NCI-H526 (cell line): ENCODE measurements at places on chromosomes 11 and 22.

GRCh38 chr11:95229993-95230809 lies 801 bp downstream of the SESN3 start:
- DNase-seq: peak; percentile 85

DNA sequence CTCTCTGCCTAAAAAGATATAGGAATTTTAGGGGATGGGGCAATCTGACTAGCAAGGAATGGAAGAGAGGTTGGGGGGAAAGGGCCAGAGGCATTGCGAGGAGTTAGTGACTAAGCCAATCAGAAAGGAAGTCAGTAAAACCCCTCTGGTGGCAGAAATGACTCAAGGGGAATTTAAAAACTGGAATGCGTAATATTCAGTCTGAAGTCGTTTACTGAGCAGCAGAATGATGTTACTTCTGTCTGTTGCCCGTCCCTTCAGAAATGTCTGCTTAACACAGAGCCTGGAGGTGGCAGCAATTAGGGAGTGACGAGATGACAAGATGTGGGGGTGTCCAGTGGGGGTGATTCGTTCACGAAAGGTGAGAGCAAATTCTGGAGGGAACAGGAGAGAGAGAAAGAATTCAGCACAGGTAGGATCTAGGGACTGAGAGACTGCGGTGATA lies 107.7 kb upstream of the CLMP start:
- DNase-seq: no peak

DNA sequence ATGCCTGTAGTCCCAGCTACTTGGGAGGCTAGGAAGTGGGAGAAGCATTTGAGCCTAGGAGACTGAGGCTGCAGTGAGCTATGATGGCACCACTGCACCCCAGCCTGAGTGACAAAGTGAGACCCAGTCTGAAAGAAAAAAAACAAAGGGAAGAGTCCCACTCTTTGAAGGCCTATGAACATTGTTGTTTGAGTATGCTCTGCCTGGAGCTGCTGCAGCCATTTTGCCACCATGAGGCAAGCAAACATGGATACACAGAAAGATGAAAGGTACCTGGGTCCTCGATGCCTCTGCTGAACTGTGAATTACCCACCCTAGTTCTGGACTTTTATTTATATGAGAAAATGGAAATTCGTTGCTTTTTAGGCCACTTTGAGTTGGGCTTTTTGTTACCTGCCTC lies 19.7 kb upstream of the TSPAN18 start:
- DNase-seq: no peak

- DNase-seq: no peak
Observed at GRCh38 chr22:20965104-20965887, 1.8 kb upstream of the AIFM3 start.

DNA sequence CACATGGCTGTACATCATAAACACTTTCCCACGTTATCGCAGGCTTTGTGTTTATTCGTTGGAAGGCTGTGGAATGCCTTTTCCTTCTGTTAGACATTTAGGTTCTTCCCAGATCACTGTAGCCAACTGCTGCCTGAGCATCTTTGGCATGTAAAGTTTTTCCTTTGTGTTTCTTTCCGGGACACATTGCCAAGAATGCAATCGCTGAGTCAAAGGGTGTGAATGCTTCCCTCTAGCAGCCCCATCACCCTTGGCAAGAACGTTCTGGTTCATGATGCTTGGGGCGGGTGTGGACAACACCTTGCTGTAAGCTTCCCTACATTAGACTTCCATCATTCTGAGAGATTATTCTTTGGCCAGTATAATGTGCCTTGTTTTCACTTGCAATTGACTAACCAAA lies 136.2 kb downstream of the OSBP2 start:
- no peak for DNase-seq

DNA sequence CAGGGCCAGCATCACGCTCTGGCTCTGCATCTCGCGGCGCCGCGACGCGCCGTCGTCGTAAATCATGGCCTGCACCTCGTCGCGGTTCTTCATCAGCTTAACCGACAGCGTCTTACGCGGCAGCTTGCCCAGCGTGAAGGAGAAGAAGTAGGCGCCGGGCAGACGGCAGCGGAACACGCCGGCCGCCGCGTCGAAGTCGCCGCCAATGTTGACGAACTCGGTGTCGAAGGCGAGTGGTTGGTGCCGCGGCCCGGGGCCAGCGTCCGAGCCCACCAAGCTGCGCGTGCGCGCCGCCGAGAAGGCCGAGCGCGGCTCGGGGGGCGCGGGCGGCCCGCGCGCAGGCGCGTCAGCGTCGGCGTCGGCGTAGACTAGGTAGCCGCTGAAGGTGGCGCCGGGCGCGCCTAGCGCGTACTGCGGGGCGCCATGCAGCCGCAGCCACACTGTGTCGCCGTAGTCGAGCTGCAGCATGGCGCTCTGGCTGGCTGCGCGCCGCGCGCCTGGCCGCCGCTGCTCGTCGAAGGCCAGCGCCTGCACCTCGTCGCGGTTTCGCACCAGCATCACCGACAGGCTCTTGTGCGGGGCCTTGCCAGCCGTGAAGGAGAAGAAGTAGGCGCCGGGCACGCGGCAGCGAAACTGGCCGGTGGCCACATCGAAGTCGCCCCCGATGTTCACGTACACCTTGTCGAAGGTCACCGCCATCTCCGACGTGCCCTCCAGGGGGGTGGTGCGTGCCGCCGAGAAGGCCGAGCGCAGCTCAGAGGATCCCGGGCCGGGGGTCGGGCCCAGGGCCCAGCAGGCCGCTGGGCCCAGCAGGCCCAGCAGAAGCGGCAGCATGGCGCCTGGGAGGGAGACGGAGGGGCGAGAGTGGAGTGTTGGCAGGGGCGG lies 3.7 kb downstream of the FAM180B start:
- DNase-seq: no peak

GRCh38 chr11:21385669-21386440 lies 716.5 kb downstream of the NELL1 start:
- DNase-seq: no peak

- no peak for DNase-seq
Observed at GRCh38 chr22:40414311-40414710, 43.9 kb downstream of the SGSM3 start.

GRCh38 chr22:48748860-48749554 lies 1078.7 kb downstream of the BRD1 start:
- DNase-seq: no peak

DNA sequence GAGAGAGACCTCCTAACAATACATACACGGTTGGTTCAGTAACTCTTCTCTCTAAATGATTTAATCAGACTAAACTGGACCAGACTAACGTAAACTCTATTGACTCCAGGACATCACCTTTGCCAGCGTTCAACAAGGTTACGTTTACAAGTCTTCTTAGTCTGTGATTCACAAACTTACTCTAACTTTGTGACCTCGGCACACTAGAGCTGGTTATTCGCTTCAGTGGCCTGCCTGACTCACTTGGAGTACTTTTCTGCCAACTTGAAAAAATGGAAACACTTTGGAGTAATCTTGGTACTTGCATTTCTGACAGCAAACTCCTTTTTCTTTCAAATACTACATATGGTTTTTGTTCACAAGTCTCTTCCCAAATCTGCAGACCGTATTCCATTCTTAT lies 26.2 kb downstream of the MTMR2 start:
- DNase-seq: no peak

- DNase-seq: no peak
Observed at GRCh38 chr11:26620282-26621045, 48.4 kb upstream of the MUC15 start.

DNA sequence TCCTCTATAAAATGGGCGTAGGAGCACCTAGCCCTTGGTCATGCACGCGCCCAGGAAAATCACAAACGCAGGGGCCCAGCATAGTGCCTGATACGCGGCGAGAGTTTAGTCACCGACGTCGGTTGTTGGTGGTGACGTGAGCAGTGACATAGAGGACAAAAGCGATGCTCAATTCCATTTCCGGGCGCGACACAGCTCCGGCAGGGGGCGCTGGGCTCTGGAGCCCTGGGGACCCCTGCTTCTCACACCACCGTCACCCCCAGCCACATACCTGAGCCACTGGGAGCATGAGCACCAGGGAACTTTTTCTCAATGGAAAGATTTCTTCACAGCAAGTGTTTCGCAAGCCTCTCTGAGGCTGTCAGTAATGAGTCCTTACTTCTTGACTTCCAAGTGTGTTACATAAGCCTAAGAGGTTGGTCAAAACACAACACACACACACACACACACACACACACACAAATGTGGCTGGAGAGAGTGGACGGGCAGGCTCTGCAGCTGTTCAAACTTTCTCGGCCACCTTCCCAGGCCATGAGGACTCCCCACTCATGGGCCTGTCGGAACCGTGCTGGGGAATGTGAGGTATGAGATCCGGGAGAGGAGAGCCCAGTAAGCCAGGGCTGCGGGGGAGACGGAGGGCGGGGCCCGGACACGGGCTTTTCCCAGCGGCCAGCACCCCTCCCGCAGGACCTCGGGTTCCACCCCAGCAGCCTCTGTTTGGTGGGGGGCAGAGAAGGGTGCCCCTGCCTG lies 36.9 kb upstream of the LINC01488 start:
- no peak for DNase-seq

DNA sequence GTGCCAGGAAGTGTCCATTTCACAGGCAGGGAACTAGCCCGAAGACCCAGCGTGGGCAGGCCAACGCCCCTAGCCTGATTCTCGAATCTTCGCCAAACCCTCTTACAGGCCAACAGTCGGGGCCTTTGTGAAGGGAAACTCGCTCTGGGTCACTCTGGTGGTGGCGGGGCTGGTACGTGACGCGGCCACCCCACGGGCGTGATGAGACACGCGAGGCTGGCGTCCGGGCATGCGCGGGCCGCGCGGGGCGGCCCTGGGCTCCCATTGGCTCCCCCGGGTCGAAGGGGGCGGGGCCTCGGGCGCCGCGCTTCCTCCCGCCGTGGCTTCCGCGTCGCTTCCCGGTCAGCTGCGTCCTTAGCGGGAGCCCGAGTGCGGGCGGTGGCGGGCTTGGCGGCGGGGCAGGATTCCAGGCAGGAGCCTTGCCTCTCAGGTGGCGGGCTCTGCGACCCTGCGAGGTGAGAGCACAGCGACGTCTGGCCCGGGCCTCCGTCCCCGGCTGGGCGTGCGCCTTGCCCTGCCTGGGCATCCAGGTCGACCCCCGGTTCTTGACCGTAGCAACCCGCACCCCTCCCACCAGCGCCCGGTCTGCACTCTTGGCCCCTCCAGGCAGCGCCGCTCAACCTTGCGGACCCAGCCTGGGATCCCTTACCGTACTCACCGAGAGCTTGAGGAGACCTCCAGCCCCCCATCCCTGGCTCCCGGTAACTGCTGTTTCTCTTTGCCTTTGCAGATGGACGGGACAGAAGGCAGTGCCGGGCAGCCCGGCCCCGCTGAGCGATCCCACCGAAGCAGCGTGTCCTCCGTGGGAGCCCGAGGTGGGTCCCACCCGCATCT lies at the start of gene FRMD8:
TSS of gene FRMD8 (plus strand) at position 331 of the 834 bp plus-strand sequence. CDS start at position 731, 400 bp downstream.
- DNase-seq: peak; percentile 45
